ENCODE measurements at places on chromosomes 6 and 20.

- no peak for DNase-seq
Observed at GRCh38 chr6:132491303-132491702, 21.6 kb downstream of the STX7 start.

DNA sequence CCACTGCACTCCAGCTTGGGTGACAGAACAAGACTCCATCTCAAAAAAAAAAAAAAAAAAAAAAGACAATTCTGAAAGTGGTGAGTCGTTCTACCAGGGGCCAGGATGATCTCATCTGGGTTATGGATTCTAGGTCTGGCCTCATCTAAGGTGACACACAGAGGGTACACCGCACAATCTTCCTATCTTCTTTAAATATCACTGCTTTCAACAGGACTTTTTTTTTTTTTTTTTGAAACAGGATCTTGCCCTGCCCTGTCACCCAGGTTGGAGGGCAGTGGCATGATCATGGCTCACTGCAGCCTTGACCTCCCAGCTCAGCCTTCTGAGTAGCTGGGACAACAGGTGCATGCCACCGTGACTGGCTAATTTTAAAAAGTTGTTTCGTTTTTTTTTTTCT lies 67.7 kb downstream of the SLC16A10 start:
- DNase-seq: no peak

DNA sequence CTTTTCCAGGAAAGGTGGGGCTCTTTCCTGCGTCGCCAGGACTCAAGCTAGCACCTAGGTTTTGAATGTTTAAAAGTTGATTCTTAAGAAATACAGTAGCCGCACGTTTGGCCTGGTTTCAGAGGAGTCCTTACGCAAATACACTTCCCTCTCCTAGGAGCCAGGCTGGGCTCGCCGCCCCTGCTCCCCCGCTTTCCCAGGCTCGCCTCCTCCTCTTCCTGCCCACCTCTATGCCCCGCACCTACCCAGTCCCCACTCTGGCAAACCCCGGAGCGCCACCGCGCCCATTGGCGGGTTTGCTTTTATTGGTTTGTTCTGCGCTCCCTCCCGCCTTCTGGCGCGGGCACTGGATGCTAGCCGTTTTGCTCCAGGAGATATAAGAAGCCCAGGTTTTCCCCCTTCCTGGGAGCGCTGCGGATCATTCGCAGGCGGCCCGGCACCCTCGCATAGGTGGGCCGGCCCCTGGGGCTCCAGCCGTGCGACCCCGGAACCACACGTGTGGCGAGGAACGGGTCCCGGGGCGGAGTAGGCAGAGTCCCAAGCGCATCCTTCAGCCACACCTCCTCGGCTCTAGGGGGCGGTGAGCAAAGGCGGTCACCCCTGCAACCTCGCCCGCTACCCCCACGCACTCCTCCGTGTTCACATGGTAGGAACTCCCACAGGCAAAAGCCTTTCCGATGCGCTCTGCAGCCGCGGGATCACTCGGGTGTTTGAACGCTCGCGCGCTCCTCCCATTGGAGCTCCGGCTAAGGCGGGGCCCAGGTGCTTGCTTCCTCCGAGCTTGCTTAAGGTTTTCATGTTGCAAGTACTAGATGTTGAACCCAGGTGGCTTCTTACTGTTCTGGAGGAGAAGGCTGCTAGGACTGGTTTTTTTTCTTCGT lies 119.0 kb downstream of the RTN4IP1 start:
- peak; percentile 60 for DNase-seq

GRCh38 chr6:106182455-106182854 lies 96.3 kb downstream of the PRDM1 start:
- no peak for DNase-seq

DNA sequence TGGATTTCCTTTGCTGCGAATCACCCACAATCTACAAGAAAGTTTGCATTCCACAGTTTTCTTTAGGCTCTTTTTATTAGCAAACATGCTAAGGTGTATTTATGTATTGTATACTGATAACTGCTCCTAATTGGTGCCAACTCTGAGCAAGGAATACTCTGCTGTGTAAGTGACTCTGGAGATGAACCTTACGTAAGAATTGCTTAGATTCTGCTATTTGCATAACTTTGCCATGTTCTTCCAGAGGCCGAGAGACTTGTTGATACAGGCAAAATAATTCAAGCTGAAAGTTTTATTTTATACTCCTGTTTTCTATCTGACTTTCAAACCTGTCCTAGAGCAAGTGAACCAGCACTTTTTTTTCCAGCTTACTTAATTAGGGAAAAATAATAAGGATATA lies 461.3 kb downstream of the GJA1 start:
- no peak for DNase-seq

GRCh38 chr6:99349171-99350141 lies at the start of gene FAXC:
TSS of gene FAXC (minus strand) at chr6:99349674. CDS start at chr6:99349372, 302 bp downstream.
- no peak for DNase-seq

GRCh38 chr6:127298475-127298874 lies 31.8 kb downstream of the RNF146 start:
- no peak for DNase-seq

GRCh38 chr6:157884756-157885155 lies 61.7 kb downstream of the SNX9 start:
- no peak for DNase-seq

DNA sequence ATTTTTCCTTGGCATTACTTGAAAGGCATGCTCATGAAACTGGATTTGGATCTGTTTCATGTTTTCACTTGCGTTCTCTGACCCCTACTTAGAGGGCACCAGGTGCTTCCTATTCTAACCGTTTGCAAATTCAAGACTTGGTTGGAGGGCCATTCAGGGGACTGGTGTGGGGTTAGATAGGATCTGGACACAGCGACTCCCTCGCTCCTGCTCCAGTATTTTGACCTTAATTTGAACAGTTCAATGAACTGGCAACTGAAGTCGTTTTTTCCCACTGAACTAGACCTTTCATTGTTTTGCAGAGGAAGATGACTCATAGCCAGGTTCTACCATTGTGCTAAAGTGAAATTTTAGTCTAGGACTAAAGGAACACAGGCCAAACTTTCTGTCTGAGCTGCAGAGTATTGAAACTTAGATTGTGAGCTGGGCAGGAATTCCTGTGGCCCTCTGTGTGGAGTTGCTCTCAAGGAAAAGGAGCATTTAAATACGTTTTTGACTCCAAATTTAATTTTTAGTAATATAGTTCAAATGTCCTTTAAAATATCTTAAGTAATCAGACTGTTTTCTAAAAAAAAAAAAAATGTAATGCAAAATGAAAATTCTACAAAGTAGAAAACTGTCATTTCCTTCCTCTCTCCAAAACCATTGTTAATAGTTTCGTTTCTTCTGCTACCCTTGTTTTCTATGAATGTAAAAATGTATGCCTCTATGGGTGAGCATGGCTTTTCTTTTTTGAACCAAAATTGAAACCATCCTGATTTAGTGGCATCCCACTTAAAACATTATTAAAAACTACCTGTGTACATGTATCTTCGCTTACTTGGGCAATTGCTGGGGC lies 64.8 kb downstream of the UTRN start:
- DNase-seq: no peak

DNA sequence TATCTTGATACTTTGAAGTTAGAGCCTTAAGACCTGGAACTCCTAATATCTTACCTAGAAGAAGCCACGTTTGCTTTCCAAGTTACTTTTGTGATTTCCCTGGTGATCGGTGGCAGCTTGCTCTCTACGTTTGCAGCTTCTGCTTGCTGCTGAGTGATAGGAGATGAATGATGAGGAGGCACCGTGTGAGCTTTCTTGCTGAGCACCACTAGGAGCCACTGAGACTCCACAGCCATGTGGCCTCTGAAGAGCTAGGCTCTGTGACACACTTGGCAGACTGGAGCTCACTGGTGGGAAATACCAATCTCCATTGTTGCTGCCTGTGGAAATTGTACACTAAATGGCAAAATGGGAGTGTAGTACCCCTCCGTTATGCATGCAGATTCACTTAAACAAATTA lies 161.8 kb downstream of the IBTK start:
- no peak for DNase-seq

DNA sequence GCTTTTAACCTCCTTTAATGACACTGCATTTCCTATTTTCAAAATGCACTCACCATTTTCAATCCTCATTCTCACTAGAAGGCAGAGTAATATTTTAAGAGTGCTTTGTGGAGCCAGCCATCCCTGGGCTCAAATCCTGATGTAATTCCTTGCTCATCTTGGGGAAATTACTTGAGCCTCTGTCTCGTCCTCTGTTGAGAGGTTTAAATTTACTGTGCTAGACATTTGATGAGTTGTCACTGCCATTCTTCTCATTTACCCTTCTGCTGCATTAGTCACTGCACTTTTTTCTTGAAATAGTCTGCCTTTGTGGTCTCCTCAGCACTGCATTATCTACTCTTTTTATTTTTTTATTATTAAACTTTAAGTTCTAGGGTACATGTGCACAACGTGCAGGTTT lies 150.0 kb upstream of the HDDC2 start:
- no peak for DNase-seq

DNA sequence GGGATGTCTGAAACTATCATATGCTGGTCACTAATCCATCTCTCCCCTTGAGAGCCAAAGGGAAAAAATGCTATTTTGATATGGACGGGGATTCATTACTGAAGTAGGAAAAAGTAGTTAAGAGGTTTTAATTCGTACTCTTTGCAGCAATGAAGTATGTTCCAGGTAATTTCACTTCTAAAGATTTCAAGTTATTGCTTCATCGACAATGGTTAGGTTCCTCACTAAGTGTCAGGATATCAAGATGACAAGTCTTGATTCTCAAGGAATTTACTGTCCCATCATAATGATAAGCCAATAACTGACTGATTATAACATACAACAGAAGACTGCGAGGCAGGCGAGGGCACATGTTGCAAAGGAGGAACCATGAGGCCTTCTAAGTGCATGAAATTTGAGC lies 57.0 kb downstream of the GMDS start:
- DNase-seq: no peak

DNA sequence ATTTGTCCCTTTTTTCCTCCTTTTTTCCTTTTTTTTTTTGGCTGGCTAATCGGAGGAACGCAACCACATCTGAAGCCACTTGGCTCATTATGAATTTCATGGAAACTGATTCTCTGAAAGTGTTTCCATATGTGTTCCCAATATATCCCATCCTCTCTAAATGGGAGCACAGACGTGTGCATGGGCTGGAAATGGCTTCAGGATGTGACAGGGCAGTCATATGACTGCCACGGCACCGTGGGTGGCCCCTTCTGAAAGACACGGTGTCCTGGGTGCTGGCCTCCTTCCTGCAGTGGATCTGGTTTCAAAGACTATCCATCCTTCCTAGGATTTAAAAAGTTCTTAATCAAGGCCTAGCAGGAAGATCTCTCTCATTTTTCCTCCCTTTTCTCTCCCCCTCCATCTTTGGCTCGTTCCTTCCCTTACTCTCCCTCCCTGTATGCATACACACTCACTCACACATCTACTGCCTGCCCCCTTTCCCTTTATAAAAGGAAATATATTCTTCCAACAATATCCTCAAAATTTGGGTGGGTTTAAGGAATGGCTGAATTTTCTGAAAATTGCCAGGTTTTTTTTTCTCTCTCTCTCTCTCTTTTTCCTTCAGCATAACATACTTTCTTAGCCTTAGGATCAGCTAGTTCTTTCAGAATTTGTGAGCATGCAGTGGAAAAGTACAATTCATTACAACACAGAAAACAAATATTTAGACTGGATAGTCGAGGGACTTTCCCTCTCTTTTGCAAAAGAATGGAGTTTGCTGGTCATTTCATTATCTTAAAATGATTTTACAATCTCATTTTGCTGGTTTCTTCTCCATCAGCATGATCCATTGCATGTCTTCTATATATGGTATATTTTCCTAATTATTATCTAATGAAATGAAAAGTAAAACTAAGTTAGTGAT lies 161.2 kb upstream of the SUPT3H start:
- no peak for DNase-seq

DNA sequence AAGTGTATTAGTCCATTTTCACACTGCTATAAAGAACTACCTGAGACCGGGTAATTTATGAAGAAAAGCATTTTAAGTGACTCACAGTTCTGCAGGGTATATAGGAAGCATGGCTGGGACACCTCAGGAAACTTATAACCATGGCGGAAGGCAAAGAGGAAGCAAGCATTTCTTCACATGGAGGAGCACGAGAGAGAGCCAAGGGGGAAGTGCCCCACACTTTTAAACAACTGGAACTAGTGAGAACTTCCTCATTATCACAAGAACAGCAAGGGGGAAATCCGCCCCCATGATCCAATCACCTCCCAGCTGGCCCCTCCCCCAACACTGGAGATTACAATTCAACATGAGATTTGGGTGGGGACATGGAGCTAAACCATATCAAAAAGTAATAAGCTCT lies 28.3 kb upstream of the B3GAT2 start:
- no peak for DNase-seq

GRCh38 chr6:111758608-111759329 lies 114.5 kb downstream of the FYN start:
- no peak for DNase-seq

- DNase-seq: no peak
Observed at GRCh38 chr6:134379599-134379998, 61.7 kb upstream of the SGK1 start.

GRCh38 chr6:91271807-91272206 lies 684.9 kb upstream of the MAP3K7 start:
- DNase-seq: no peak

- no peak for DNase-seq
Observed at GRCh38 chr20:58447511-58448391, 58.7 kb downstream of the VAPB start.

GRCh38 chr6:14231501-14232280 lies 114.1 kb downstream of the CD83 start:
- no peak for DNase-seq

GRCh38 chr6:119339941-119340456 lies 9.6 kb downstream of the MAN1A1 start:
- DNase-seq: no peak

DNA sequence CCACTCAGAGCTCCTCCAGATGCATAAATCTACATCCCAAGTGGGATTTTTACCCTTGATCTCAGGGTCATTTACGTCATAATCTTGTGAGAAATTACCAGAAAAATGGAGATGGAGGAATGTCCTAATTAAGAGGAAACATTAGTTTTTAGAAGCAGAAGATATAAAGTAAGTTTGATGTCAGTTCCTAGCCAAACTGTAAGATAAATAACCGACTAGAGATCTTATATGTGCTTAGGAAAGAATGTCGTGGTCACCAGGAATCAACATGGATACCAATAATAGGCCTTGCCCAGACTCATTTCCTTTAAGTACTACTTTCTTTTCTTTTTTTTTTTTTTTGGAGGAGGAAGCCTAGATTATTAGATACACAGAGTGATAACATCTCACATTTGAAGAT lies 186.9 kb downstream of the UTRN start:
- DNase-seq: no peak

GRCh38 chr20:23065266-23066201 lies 16.1 kb upstream of the THBD start:
- DNase-seq: no peak

Measured in effector memory CD4-positive, alpha-beta T cell (primary cell).